ENCODE measurements at places on chromosomes 4 and X.

GRCh38 chr4:7254736-7255487 lies 62.6 kb downstream of the SORCS2 start:
- DNase-seq = no peak

- DNase-seq = no peak
These were observed 36.2 kb downstream of the ARHGAP10 start for GRCh38 chr4:147768113-147768512.

DNA sequence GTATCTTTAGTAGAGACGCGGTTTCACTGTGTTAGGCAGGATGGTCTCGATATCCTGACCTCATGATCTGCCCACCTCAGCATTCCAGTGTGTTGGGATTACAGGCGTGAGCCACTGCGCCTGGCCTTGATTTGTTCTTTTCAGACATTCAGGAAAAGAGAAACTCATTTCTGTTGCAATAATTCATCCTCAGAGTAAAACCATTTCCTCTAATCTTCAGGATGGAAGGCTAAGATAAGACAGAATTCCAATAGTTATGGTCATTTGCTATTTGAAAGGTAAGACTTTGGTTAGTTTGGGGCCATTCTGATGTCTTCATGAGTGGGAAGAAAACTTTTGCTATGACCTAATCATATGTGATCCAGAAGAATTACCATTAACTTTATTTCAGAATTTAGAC lies 83.0 kb downstream of the LRP2BP start:
- DNase-seq = no peak

DNA sequence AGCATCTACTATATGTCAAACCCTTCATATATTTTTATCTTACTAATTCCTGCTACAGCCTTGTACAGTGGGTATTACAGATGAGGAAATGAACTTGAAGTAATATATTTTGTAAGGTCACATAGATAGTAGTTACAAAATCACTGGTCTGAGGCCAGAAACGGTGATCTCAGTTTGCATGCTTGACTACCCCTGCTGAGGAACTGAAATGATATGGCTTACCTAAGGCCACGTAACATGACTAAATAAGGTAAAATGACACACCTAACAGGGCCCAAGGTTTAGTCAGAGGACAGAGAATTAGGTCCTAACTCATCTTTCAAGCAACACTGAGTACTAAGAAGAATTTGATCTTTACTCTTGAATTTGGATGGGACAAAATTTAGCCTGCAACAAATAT lies 1.5 kb upstream of the COMMD8 start:
- no peak for DNase-seq

DNA sequence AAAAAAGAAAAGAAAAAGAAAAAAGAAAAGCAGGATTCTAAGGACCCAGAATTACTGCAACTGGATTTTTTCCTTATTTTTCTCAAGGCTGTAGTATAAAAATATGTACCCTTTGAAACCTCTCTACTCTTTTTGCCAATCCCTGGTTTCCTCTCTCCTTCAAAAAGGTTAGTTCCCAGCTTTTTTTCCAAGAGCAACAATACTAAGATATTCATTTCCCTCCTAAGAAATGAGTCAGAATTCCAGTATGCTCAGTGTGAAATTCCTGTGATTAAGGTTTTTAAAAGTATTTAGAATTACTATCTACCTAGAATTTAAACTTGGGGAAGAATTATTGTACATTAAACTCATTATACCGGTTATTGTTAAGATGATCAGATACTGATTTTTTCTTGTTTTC lies 22.0 kb downstream of the SMIM14 start:
- DNase-seq = no peak

DNA sequence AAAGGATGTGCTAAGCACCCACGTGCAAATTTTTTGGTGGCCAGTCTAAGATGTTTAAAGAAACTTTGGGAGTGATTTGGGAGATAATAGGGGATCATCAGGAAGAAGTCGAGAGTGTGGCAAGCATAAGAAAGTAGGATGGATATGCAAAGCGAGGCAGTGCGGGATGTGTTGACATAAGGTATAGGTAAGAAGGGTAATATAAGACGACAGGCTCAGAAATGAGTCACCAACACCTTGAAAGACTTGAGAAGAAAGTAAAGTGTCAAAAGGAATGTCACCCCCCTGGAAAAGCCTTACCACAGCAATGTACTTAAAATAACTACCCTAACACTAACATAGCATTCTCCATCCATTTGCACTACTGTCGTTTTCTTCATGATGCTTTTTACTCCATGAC lies 69.8 kb upstream of the BMP2K start:
- no peak for DNase-seq

DNA sequence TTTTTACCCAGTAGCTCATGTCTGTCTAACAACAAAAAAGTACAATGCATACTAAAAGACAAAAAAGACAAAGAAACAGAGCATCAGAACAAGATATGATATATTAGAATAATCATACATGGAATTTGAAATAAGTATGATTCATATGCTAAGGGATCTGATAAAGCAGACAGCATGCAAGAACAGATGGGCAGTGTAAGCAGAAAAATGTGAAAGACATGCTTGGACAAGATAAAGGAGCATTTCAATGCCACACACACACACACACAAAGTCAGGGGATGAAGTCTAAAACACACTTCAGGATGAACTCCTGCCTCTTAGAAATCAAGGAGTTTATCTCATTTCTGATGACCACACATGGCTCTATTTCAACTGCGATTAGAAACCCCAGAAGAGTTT lies 649.6 kb upstream of the NDST4 start:
- DNase-seq = no peak

DNA sequence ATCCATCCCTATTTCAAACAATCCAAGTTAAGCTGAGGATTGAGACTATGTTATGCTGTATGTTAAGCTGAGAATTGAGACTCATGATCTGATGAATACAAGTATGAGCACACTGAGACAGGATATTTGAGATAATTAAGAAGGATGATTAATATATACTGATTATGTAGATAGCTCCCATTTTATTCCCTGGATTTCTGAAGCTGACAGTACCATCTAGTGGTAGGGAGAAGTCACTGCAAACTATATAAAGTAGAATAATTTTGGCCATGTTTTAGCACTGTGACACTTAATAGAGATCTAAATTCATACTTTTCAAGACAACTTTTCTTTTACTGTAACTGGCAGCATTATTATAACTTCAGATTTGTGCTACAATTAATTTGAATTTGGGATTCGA lies 63.8 kb upstream of the HPRT1 start:
- peak; percentile 39 for DNase-seq

- DNase-seq = no peak
These were observed 130.9 kb upstream of the FAM9B start for GRCh38 chrX:9164533-9165426.

- DNase-seq = no peak
These were observed 31.8 kb upstream of the ACSL1 start for GRCh38 chr4:184857441-184858121.

GRCh38 chr4:46945062-46945461 lies 36.0 kb upstream of the COX7B2 start:
- no peak for DNase-seq

DNA sequence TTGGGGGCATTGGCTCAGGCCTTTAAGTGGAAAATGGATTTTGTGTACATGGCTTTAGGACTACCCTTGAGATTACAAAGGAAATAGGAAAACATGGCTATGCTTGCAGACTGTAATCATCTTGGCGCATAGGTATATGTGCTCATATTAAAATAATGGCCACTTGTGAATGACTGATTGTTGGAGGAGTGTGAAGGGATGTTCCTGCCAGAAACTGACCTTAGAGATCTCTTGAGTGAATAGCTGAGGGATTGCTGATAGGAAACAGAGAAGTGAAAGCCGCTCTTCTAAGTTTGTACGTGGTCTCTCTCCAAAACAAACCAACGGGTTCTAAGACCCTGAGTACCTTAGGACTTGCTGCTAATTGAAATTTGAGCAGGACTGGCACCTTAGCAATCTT lies 186.0 kb downstream of the MGST2 start:
- no peak for DNase-seq

DNA sequence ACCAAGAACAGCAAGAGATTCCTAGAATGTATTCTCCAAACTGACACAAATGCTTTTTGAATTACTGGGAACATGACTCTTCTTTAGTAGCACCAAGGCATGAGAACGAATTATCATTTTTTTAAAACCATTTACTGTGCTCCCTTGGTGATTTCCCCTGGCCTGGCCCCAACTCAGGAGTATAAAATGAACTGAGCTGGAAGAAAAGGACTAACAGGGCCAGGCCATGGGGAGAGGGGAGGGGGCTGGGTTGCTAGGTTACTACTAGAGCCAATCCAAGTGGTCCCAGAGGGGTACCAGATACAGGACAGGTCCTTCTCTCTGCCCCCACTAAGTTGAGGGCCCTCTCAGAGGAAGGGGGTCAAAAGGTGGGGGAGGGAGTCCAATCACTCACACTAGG lies 23.1 kb downstream of the SASH3 start:
- DNase-seq = no peak

- no peak for DNase-seq
These were observed 412.2 kb upstream of the ARX start for GRCh38 chrX:25427873-25428555.

GRCh38 chrX:47828984-47829383 lies 7.7 kb upstream of the ZNF81 start:
- DNase-seq = no peak

- DNase-seq = no peak
These were observed 445 bp downstream of the AP1S2 start for GRCh38 chrX:15854080-15854655.

- DNase-seq = no peak
These were observed 95.6 kb downstream of the STOX2 start for GRCh38 chr4:184000457-184001396.

DNA sequence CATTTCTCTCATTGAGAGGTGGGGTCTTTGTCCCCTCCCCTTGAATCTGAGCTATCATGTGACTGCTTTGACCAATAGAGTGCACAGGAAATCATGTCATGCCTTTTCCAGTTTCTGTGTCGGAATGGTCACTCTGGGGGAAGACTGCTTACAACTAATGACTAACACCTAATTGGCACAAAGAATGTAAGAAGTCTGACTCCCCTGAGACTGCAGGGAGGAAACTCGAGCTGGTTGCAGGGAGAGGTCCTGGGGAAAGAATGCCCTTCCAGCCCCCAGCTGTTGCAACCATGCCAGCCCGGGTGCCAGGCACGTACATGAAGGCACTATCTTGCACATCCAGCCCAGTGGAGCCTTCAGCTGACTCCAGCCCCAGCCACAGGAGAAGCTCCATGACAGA lies 254.2 kb downstream of the DHX15 start:
- DNase-seq = no peak
